ENCODE measurements at places on chromosomes 6 and 20.

DNA sequence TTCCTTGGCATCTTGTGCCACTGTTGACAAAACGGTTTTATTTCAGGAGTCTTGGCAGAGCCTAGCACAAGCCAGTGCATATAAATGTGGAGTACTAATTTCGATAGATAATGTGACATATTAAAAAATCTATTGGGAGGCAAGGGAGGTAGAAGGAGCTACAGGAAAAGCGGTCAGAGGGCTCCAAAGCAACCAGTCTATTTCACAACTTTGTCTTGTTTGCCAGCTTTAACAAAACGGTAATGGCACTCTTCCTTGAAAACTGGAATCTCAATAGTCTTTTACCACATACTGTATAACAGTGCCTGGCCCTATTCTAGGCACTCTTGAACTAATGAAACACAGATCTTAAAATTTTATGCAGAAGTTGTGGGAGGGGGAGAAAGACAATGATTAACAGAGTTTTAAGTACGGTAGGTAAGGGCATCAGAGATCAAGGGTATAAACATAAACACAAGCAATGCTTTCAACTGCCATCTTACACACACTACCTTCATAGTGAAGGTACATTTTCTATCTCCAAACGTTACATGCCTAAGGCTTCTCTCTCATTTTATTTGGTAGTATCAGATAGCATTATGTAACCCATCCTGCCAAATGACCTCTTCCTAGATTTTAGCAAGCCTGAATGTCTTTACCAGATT, 33.5 kb upstream of the SYNCRIP start:
- no peak for DNase-seq

DNA sequence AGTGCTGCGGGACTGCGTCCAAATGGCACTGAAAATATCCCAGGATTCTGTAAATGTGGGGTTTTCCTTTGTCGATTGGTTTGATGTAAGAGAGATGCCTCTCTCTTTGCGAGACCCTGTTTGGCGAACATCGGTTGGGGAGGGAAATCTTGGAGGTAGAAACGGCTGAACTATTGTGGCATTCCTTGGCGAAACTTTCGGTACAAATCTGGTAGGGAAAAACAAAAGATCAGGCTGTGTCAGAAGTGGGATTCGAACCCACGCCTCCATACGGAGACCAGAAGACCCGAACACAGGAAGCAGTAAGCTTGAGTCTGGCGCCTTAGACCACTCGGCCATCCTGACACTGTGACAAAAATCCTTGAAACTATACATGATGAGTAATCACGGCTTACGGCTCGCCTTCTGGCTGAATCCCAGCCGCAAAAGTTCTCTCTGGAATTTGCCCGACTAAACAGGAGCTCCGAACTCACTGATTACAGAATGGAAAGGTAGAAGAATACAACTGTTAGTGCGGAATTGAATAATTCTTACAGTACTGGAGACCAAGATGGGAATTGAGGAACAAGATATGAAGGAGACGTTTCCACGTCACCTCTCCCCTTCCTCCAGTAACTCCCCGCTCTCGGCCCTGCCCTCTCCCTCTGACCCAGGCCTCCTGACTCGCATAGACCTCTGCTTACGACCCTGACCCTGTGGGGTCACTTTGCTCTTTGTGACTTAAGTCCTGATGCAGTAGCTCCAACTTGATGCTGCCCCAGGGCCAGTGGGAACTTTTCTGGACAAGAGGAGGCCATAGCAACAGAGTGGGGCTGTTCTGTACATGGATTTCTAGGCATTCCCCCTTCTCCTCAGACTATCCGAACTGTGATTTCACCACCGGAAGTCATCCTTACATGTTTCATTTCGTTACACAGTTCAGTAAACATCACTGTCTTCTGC, 132.8 kb upstream of the ZNF184 start:
- DNase-seq: no peak

DNA sequence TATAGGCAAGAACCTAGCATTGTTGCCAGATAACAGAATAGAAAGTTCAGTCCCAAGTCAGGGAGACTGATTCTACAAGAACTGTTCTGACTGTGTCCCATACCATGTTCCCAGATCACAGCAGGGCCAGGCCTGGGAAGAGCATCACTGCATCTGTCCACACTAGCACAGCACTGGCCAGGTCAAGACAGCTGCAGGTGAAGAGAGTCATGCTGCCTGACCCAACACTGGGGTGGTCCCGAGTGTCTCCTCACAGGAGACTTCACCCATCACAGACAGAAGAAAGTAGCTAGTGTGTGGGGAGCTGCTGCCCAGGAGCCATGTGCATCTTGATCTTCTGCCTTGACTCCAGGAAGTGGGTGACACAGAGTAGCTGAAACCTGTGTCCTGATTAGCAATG, 1.3 kb upstream of the CST9L start:
- DNase-seq: no peak

- DNase-seq: no peak
Observed at GRCh38 chr6:45741437-45742171, 274.1 kb downstream of the CLIC5 start.

DNA sequence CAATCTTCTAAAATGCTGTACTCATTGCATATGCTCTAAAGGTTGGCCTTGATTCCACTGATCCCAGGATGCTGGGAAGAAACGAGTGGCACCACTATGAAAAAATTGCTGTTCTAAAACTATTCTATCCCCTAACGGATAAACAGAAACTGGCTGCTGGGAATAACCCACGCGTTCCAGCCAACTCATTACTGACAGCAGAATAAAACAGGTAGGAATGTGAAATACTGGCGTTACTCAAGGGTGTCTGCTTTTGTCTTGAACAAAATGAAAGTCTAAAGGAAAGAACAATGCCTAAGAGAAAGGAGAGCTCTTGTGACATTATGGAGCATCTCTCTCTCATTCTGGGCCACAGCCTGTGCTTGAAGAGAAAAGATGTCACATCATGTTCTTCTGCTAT, 26.1 kb downstream of the GPR63 start:
- DNase-seq: no peak

- no peak for DNase-seq
Observed at GRCh38 chr20:40008177-40008576, 680.9 kb downstream of the MAFB start.

DNA sequence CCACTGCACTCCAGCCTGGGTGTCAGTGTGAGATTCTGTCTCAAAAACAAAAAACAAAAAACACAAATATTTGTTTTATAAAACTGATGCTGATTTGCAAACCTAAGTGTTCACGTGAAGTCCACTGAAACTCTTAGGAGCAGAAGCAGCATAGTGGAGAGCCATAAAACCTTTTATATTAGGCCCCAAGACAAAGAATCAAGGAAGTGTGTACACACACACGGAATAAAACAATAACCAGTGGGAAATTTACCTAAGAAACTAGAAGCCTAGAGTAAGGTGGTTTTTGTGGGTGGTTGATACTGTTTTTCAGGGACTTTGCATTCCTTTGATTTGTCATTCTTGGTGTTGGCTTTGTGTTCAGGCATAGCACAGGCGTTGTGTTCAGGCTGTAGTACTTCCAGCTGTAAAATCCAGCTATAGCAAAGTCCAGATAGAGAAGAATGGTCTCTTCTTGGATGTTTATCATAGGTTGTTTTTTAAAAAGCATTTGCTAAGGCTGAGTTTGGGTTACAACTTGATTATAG, 61.3 kb downstream of the ATRN start:
- no peak for DNase-seq

- DNase-seq: no peak
Observed at GRCh38 chr6:158825038-158825950, 6.1 kb upstream of the EZR start.

DNA sequence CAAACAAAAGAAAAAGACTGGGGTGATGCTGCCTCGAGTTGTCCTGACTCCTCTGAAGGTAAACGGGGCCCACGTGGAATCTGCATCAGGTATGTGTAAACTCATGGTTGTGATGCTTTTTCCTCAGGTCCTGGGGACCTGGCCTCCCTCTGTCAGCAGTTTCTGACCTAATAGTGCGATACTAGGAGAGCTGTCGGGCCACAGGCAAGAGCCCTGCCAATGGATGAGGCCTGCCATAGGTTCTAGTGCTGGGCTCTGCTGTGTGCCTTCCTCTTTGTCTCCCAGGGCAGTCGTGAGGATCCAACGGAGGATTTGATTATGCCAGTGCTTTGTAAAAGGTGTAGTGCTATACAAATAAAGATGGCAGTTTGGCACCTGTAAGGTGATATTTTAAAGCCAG, 71.2 kb downstream of the ASXL1 start:
- DNase-seq: no peak

DNA sequence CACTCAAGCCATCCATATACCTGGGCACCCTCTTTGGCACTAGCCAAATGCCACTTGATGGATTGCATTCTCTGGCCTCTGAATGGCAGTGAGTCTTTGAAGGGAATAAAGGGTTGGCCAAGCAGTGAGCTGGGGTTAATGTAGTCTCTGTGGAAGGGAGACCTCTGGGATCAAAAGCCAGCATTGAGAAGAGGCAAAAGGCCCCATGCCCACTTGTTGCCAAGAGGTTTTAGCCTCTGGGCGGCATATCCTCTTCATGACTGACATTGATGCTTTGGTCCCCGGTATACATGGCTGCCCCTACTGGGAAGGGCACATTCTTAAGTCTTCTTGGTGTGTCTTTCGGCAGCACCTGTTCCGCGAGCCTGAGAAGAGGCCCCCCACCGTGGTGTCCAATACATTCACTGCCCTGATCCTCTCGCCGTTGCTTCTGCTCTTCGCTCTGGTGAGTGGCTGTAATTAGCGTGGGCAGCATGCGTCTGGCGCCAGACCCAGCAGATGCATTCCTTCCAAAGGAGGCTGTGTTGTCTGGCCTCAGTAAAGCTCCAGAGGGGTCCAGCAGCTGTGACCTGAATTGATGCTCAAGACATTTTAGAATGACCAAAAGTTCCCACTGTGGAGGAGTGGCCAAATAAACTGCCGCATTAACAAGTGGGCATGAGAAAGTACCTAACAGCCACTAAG, 29.5 kb downstream of the GHRH start:
- DNase-seq: no peak
